Epithelial cell of alveolus of lung (primary cell): ENCODE measurements at places on chromosomes 2 and 18. TPM values are rescaled to one million over a fixed set of nuclear protein-coding genes. Genes with fewer than 3 reads are reported as not detected.

GRP gene
- not detected in 2 replicates for total RNA-seq

DARS1 gene
- 83.9 and 85.4 TPM in 2 replicates for total RNA-seq

DYNAP gene
- total RNA-seq: not detected in 2 replicates

LBX2 gene
- total RNA-seq: 0.64 and 3.1 TPM in 2 replicates

MAP3K19 gene
- not detected in 2 replicates for total RNA-seq

TMEM247 gene
- total RNA-seq: not detected in 2 replicates

UPP2 gene
- not detected in 2 replicates for total RNA-seq

ARHGEF4 gene
- total RNA-seq: 2.3 and 7.4 TPM in 2 replicates

ZSWIM2 gene
- not detected in 2 replicates for total RNA-seq

ABCG8 gene
- not detected in 2 replicates for total RNA-seq

ZNF2 gene
- total RNA-seq: 2.8 and 3.3 TPM in 2 replicates

MYCN gene
- total RNA-seq: 0.32 TPM in 1 of 2 replicates, not detected in the other
